AG08396 (cell line): ENCODE measurements at places on chromosomes 12 and 14.

GRCh38 chr12:112524676-112525425, 106.1 kb downstream of the PTPN11 start:
- DNase-seq, result peak; percentile 36

GRCh38 chr14:98623788-98624415, 648.1 kb downstream of the BCL11B start:
- DNase-seq, result no peak

DNA sequence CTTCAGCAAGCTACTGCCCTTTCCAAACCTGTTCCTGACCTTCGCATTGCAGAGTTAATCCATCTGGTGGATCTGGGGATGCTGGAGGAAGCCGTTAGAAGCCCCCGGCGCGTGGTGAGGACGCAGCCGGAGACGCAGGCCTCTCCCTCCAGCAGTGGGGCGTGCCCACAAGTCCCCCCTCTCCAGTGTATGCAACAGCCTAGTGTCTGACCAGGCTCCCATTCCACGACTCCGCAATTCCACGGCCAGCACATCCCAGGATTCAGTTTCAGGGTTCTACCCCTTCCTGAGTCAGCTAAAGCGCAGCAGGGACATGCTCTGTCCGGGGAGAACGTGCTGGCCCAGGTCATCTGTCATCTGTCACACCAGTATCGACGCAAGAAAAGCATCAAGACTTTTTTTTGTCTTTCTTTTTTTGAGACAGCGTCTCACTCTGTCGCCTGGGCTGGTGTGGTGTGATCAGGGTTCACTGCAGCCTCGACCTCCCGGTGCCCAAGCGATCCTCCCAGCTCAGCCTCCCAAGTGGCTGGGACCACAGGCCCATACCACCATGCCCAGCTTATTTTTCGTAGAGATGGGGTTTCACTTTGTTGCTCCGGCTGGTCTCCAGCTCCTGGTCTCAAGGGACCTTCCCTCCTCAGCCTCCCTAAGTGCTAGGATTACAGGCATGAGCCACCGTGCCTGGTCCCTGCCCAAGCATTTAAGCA, 8.0 kb upstream of the DYNC1H1 start:
- no peak for DNase-seq

DNA sequence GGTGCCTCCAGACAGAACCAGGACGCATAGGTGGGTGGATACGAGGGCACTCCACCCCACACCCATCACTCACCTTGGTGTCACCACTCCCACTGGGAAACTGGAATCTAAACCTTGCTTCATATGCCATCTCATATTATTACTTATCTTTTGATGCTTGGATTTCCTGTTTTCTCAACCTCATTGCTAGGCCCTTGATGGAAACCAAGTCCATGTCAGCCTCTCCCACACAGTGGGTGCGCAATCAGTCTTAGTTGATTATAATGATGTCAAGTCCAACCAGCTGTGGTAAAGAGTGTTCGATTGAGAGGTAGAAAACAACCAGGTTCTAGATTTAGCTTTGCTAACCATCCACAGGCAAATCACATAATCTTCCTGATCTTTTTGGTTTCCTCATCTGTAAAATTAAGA, 584 bp upstream of the DDHD1 start:
- DNase-seq, result no peak

GRCh38 chr12:88578276-88579160, 1.8 kb downstream of the KITLG start:
- peak; percentile 21 for DNase-seq

- no peak for DNase-seq
Measured at GRCh38 chr12:104850781-104851180, 107.3 kb downstream of the SLC41A2 start.

DNA sequence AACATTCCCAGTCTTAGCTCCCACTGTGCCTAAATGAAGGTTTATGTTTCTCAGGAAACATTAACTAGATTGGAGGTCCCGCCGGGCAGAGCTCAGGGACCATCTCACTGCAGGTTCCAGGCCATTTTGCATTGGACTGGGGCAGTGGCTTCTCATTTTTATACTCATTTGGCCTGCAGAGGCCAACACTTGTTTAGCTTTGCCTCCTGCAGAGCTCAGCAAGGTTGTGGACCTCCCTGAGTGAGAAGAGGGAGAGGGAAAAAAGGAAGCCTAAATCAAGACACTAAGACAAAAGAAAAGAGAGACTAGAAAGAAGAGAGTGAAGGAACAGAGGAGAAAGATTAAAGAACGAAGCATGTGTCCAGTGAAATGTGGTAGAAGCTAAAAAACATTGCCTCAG, 280.3 kb downstream of the AKAP6 start:
- no peak for DNase-seq

- no peak for DNase-seq
Measured at GRCh38 chr12:7934091-7934888, 1.7 kb downstream of the SLC2A3 start.

DNA sequence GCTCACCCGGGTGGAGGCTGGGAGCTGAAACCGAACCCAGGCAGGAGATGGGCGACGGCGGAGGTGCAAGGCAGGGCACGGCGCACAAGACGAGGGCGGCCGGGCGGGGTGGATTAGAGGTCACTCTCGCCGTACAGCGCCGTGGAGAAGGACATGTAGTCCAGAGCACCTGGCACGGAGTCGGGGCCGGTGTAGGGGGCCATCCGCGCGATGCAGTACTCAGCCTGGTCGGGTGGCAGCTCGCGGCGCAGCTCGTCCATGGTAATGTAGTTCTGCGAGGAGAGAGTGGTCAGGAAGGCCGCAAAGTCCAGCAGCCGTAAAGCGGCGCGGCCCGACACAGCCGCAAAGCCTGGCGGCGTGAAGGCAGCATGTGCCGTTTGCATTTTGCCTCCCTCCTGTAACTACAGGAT, 81.9 kb upstream of the ZFP36L1 start:
- no peak for DNase-seq

DNA sequence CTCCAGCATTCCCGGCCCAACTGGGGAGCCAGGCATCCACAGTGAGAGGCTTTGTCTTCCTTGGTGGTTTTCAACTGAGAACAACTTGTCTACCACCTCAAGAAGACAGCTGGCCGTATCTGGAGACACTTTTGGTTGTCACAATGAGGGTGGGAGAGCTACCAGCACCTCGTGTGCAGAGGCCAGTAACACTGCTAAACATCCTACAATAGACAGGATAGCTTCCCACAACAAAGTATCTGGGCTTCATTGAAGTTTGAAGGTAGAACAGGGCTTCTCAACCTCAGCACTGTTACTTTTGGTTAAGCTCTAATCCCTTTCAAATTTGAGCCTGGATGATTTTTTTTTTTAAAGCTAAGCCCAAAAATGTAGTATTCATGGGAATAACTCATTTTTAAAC, 10.9 kb downstream of the SLC7A8 start:
- no peak for DNase-seq

- DNase-seq, result no peak
Measured at GRCh38 chr12:130336723-130337487, 782 bp upstream of the PIWIL1 start.

DNA sequence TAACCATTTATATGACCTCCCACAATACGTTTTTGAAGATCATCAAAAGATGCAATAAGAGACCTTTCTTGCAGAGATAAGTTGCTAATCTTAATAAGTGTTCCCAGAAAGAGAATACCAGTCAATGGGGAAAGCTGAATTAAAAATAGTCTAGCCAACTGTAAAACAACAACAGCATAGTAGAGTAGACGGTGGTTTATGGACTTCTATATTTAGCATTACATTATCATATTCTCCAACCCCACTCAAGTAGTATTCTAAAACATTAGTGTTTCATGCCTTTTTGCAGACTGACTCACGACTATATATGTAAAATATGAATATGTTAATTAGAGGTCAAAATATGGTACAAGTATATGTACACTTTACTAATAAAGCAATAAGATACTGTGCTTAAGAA, 218.9 kb downstream of the MED13L start:
- DNase-seq, result no peak

DNA sequence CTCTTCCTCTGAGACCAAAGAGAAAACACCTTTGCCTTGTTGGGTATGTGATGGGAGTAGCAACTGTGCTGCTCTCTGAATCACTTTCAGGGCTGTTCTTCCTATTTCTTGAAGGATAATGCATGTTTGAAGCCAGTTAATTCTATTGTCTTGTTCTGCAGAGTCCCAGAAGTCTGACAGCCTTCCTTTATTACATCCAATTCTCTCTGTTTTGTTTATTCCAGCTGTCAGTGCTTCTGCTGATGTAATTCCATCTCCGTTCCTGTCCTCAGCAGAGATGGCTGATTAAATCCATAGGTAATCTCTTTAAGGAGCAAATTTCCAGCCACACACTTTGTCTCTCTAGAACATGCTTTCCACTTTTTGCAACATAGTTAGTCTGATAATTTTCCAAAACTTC, 59.7 kb downstream of the MGAT4C start:
- no peak for DNase-seq

DNA sequence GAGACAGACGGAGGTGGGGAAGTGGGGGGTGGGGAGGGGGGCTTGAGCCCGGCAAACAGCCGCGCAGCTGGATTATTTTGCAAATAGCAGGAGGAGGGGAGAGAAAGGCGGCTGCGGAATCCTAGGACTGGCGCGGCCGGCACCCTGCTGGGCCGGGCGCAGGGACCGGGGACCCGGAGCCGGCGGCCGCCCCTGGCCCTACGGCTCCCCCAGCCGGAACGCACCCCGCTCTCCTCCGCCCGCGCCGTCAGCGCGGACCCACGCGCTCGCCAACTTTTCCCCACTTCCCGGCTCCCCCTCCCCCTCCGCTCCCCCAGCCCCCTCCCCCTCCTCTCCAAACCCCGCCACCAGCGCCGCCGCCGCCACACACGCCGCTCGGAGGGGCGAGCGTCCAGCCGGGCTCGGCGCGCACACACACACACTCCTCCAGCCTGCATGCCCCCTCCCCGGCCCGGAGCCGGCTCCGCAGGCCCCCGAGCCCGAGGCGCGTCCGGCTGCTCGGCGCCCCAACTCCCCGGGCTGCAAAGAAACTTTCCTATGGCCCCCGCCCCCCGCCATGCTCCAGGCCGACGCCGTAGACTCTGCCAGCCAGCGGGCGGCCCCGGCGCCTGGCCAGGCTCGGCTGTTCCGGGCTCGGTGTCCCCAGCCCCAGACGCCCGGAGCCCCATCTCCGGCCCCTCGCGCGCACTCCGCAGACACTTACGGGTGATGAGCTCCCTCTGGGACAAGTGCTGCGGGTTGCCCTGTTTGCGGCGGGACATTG, 1.4 kb downstream of the BCL11B start:
- DNase-seq, result no peak

GRCh38 chr12:13218641-13219040, 22.1 kb downstream of the EMP1 start:
- DNase-seq, result no peak

DNA sequence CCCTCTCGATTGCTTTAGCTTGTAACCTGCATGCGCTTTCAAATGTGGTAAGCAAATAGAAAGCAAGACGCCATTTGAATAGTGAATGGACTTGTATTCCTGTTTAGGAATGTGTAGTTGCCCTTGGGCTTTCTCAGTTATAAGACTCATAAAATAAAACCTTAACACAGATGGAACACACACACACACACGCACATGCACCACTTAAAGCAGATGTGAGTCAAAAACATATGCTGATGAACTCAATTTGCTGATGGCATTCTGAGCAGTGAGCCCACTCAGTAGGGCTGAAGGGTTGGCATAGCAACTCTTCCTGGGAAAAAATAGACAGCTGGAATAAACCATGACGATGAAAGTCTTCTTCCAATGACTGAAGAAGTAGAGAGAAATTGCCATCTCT, 360.5 kb downstream of the APAF1 start:
- no peak for DNase-seq

DNA sequence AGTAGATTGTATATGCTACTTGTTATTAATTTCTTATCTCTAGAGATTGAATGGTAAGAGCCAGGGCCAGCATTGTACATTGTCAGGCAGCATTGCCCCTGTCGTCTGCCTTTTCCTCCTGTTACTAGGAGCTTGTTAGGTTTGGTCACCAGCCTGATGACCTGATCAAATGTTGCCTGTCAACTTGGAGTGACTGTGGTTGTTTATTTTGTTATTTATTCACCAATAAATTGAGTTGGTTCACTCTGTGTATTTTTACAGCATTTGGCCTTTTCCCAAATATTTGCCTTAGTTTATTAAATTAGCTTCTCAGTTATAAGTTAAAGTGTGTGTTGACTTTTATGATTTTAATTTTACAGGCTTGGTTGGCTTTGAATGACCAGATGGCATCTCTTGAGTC, 88.4 kb downstream of the PRKCH start:
- no peak for DNase-seq

GRCh38 chr12:74043343-74043742, 494.3 kb upstream of the ATXN7L3B start:
- no peak for DNase-seq

DNA sequence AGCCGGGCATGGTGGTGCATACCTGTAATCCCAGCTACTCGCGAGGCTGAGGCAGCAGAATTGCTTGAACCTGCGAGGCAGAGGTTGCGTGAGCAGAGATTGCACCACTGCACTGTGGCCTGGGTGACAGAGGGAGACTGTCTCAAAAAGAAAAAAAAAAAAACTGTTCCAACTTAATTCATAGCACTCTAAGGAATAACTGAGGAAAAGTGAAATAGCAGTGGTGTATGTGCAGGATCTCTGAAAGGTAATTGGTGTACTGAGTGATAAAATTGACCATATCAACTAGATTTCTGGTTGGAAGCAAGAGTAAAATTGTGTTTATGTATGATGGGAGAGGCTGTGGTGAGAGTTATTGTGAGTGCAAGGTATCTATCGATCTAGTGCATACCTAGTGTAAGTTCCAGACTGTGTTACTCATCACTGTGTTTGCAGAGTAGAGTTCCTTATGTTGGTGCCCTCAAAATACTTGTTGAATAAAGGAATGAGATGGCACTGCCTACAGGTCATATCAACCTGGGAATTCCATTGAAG, 6.3 kb downstream of the CAND1 start:
- DNase-seq, result no peak

DNA sequence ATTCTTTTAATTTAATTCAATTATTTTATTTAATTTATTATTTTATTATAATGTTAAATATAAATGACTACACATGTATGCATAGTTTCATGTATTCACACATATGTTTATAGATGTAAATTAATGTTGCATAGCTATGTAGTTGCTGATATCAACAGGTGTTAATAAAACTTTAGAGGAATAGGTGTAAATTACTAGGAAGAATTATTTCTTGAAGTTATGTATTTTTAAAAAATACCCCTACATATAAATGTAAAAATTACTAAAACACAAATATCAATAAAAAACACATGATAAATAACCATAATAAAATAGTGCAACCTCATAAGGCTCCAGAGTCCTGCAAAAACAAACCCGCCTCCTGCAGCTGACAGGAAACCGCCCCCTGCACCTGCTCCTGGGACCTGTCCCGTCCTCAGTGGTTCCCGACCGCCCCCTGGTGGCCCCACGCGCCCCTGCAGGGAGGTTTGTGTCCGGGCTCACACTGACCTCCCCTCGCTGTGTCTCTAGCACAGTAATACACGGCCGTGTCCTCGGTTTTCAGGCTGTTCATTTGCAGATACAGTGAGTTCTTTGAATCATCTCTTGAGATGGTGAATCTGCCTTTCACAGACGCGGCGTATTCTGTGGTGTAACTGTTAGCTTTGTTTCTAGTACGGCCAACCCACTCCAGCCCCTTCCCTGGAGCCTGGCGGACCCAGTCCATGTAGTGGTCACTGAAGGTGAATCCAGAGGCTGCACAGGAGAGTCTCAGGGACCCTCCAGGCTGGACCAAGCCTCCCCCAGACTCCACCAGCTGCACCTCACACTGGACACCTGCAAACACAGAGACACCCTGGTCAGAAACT, 1264.0 kb downstream of the TMEM121 start:
- no peak for DNase-seq
